ENCODE measurements at places on chromosomes 3 and 15. TPM values are rescaled to one million over a fixed set of nuclear protein-coding genes. Genes with fewer than 3 reads are reported as not detected.

ITGB5 gene
- 60.9 TPM for polyA plus RNA-seq

RNF123 gene
- 35.6 TPM for polyA plus RNA-seq

CERS3 gene
- 0.15 TPM for polyA plus RNA-seq

NDN gene
- 67.1 TPM for polyA plus RNA-seq

CHL1 gene
- 14.9 TPM for polyA plus RNA-seq

TRH gene
- 0.16 TPM for polyA plus RNA-seq

RAMAC gene
- polyA plus RNA-seq: 30.1 TPM

FAH gene
- polyA plus RNA-seq: 57.6 TPM

PLAAT1 gene
- polyA plus RNA-seq: 0.24 TPM

DNA sequence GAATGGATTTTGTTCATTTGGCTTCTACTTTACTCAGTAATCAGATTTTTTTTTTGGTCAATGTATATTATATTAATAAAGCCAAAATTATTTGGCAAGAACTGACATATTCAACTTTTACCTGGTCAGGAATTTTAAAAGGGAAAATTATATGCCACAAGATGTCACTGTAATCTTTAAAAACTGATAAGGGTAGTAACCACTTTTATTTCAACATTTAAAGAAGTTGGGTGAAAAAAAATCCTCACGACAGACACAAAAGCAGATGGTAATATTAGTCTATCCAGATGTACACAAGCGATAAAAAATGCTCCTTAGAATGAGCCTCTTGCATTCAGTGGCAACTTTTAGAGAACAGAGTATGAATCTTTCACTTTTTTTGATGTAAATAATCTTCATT lies 101.9 kb downstream of the SERPINI1 start:
- H3K4me3 ChIP-seq: no peak overlapping the region
- H3K36me3 ChIP-seq: no peaks in the 10 kb centered on the region
- DNase-seq: no peak

- no peak overlapping the region for H3K27ac ChIP-seq
- no peaks in the 10 kb centered on the region for H3K4me1 ChIP-seq
- no peaks in the 10 kb centered on the region for H3K36me3 ChIP-seq
- H3K27me3 ChIP-seq: no peaks in the 10 kb centered on the region
Measured at GRCh38 chr15:33994005-33994615, 25.8 kb downstream of the CHRM5 start.

GRCh38 chr3:59754456-59755129 lies 704.8 kb upstream of the CFAP20DC start:
- H3K4me3 ChIP-seq: no peak overlapping the region
- H3K4me1 ChIP-seq: peaks cover 5% of the 10 kb centered on the region
- H3K27ac ChIP-seq: no peak overlapping the region
- H3K36me3 ChIP-seq: no peaks in the 10 kb centered on the region

GRCh38 chr3:4067893-4068292 lies 235.3 kb upstream of the SETMAR start:
- peaks cover 23% of the 10 kb centered on the region for H3K4me1 ChIP-seq
- peak; percentile 12 for DNase-seq
- H3K36me3 ChIP-seq: no peaks in the 10 kb centered on the region

DNA sequence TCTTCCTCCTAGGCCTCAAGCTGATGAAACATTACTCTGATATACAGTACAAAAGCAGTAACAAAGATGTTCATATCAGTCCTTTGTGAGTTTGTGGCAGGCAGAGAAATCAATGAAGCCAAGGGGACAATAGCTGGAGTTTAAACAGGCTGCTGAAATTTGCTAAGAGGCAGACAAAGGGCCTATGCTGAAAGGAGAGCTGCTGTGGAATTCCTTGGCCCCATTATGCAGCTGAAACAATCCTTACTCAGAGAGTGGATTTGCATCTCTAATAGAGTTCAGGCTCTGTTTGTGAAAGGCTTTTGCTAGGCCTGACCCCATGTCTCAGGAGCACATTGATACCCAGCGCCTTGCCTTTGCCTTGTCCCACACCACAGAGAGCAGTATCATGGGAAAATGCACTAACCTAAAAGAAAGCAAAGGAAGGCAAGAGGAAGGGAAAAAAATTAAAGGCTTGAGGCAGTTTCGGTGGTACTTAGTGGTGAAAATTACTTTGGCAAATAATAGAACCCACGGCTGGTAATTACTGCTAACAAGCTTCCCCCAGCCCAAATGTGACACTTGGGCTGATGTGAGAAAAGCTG lies 195.0 kb upstream of the EPHA3 start:
- H3K36me3 ChIP-seq: no peaks in the 10 kb centered on the region
- no peaks in the 10 kb centered on the region for H3K4me1 ChIP-seq
- no peaks in the 10 kb centered on the region for H3K27me3 ChIP-seq
- no peak overlapping the region for H3K27ac ChIP-seq
- DNase-seq: no peak

DNA sequence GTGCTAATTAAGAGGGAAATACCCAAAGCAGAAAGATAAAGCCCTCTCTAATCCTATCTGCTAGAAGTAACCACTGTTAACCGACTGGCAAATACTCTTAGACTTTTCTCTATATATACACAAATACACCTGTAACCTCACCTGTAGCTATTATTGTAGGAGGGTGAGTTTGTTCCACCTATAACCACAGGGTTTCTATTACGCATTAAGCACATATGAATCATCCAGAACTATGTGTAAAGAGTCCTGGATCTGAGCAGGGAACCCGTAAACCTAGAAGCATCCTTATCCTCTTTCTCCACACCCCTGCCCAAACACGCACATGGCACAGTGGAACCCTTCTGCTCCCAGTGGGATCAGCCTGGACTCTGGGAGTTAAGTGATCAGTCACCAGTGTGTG lies 172.8 kb upstream of the C2CD4B start:
- H3K27ac ChIP-seq: no peak overlapping the region
- no peaks in the 10 kb centered on the region for H3K36me3 ChIP-seq
- no peaks in the 10 kb centered on the region for H3K4me1 ChIP-seq
- H3K4me3 ChIP-seq: no peak overlapping the region
- H3K27me3 ChIP-seq: no peaks in the 10 kb centered on the region
- DNase-seq: no peak

- DNase-seq: no peak
- H3K27me3 ChIP-seq: peaks cover 21% of the 10 kb centered on the region
- H3K4me3 ChIP-seq: no peak overlapping the region
- no peaks in the 10 kb centered on the region for H3K36me3 ChIP-seq
- H3K27ac ChIP-seq: no peak overlapping the region
Measured at GRCh38 chr3:186515125-186515524, 29.1 kb downstream of the CRYGS start.

DNA sequence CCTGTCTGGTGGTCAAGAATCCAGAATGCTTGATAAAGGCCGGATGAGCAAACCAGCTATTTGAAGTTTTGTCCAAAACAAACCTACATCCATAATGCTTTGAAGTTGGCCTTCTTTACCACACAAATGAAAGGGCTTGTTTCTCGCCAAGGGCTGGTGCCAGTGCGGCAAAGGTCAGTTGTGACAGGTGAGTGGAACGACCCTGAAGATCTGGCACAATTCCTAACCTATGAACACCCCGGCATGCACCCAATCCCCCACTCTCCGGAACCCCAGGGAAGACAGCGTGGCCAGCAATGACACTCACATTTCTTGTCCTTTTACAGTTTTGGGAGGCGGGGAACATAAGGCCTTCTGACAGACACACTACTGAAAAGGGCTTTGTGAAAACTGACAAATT lies 90.6 kb downstream of the ATP10A start:
- H3K4me3 ChIP-seq: no peak overlapping the region
- H3K4me1 ChIP-seq: peaks cover 2% of the 10 kb centered on the region

GRCh38 chr15:48358229-48359152 lies 27.3 kb downstream of the DUT start:
- H3K36me3 ChIP-seq: no peaks in the 10 kb centered on the region
- H3K27ac ChIP-seq: no peak overlapping the region
- no peaks in the 10 kb centered on the region for H3K27me3 ChIP-seq
- DNase-seq: peak; percentile 17
- H3K4me1 ChIP-seq: peaks cover 3% of the 10 kb centered on the region

- H3K27me3 ChIP-seq: no peaks in the 10 kb centered on the region
- H3K27ac ChIP-seq: no peak overlapping the region
Measured at GRCh38 chr3:190826018-190826417, 36.5 kb downstream of the GMNC start.

- H3K4me1 ChIP-seq: no peaks in the 10 kb centered on the region
- H3K36me3 ChIP-seq: no peaks in the 10 kb centered on the region
- no peaks in the 10 kb centered on the region for H3K27me3 ChIP-seq
- DNase-seq: peak; percentile 5
- H3K4me3 ChIP-seq: no peak overlapping the region
Measured at GRCh38 chr3:130905551-130905950, 11.7 kb downstream of the ATP2C1 start.

GRCh38 chr3:45367453-45367871 lies 20.9 kb upstream of the LARS2 start:
- H3K4me1 ChIP-seq: peaks cover 23% of the 10 kb centered on the region
- H3K27me3 ChIP-seq: no peaks in the 10 kb centered on the region
- H3K36me3 ChIP-seq: no peaks in the 10 kb centered on the region
- peak; percentile 53 for DNase-seq
- H3K4me3 ChIP-seq: no peak overlapping the region

- H3K36me3 ChIP-seq: no peaks in the 10 kb centered on the region
- no peak overlapping the region for H3K4me3 ChIP-seq
- peak; percentile 2 for DNase-seq
- no peak overlapping the region for H3K27ac ChIP-seq
Measured at GRCh38 chr3:43997788-43998369, 243.8 kb upstream of the TOPAZ1 start.

- H3K4me3 ChIP-seq: no peak overlapping the region
- H3K36me3 ChIP-seq: no peaks in the 10 kb centered on the region
- no peak overlapping the region for H3K27ac ChIP-seq
- H3K27me3 ChIP-seq: no peaks in the 10 kb centered on the region
- no peaks in the 10 kb centered on the region for H3K4me1 ChIP-seq
Measured at GRCh38 chr3:190746986-190747385, 115.5 kb downstream of the GMNC start.

- H3K27me3 ChIP-seq: no peaks in the 10 kb centered on the region
- no peaks in the 10 kb centered on the region for H3K36me3 ChIP-seq
- DNase-seq: no peak
- peaks cover 1% of the 10 kb centered on the region for H3K4me1 ChIP-seq
Measured at GRCh38 chr15:80071652-80072051, 12.2 kb downstream of the ZFAND6 start.

GRCh38 chr15:73375012-73375411 lies 6.3 kb upstream of the HCN4 start:
- H3K27ac ChIP-seq: no peak overlapping the region
- no peak overlapping the region for H3K4me3 ChIP-seq
- H3K4me1 ChIP-seq: no peaks in the 10 kb centered on the region
- H3K36me3 ChIP-seq: no peaks in the 10 kb centered on the region

DNA sequence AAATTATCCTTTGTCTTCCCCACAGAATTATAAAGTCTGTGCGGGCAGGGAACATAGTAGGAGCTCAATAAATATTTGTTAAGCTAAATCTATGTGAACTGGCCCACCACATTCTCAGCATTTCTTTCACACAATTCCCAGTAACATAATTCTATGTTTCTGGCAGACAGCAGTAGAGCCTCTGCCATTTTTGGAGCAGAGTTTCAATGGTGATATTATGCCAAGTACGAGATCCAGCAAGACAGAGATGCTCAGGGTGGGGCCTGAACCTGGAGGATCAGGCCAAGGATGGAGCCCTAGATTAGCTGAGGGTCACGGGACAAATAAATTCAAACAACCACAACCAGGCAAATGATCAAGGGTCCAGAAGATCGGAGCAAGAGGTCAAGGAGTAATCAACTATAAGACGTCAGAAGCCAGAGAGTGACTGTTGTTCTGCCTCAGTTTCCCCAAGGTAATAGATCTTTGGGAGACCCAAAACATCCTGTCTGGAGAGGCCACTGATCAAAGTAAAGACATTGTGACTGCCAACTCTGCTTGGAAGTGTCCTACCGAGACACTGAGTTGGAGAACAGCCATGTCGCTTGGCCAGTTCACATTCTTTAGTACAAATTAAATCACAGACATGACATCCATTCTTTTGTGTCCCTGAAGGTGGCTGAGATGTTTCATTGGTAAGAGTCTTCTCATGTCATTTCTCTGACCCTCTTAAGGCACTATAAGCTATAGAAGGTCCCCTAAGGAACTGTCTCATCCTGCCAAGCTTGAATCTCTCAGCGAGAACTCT lies 15.4 kb downstream of the SRGAP3 start:
- no peak for DNase-seq
- no peaks in the 10 kb centered on the region for H3K4me1 ChIP-seq
- H3K4me3 ChIP-seq: no peak overlapping the region
- H3K36me3 ChIP-seq: no peaks in the 10 kb centered on the region

DNA sequence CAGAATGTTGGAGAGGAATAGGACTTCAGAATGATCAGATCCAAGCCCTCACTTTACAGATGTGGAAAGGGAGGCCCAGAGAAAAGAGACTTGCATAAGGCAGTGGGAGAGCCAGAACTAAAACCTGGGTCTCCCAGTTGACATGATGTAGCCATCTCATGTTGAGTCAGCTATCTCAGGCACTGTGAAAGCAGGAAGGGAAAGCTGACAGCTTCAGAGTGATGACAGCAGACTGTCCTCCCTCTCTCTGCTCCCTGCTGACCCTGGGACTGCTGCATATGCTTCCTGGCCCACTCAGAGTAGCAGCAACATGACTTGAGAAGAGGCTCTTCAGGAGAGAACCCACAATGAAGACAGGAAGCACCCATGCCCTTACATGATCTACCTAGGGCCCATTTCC lies 14.7 kb downstream of the FHIT start:
- H3K4me3 ChIP-seq: no peak overlapping the region
- DNase-seq: no peak
- no peaks in the 10 kb centered on the region for H3K27me3 ChIP-seq
- no peaks in the 10 kb centered on the region for H3K36me3 ChIP-seq
- no peak overlapping the region for H3K27ac ChIP-seq

GRCh38 chr3:170054204-170054603 lies 16.4 kb downstream of the GPR160 start:
- no peaks in the 10 kb centered on the region for H3K27me3 ChIP-seq
- no peak overlapping the region for H3K27ac ChIP-seq
- H3K4me3 ChIP-seq: no peak overlapping the region
- H3K4me1 ChIP-seq: peaks cover 12% of the 10 kb centered on the region
- H3K36me3 ChIP-seq: peaks cover 8% of the 10 kb centered on the region
- DNase-seq: no peak

DNA sequence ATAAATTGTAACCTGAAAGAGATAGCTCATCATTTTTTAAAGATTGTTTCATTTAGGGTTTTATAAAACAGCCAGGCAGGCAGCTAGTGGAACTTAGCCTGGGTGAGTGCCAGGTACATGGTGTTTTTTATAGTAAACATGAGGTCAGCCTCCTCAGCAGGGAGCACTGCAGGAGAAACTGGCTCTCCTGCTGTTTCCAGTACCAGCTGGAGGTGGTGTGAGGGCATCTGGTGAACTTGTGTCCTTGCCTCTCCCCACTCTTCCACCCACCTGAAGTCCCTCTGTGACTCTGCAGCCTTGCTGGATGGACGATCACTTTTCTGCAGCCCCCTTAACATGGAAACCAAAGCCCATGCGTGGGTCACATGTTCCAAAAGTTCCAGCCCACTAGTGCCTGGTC lies 128.4 kb downstream of the FAM174B start:
- no peaks in the 10 kb centered on the region for H3K36me3 ChIP-seq
- DNase-seq: no peak
- H3K27ac ChIP-seq: no peak overlapping the region
- peaks cover 5% of the 10 kb centered on the region for H3K27me3 ChIP-seq
- no peak overlapping the region for H3K4me3 ChIP-seq

- no peaks in the 10 kb centered on the region for H3K36me3 ChIP-seq
- DNase-seq: no peak
- no peak overlapping the region for H3K4me3 ChIP-seq
- peaks cover 17% of the 10 kb centered on the region for H3K4me1 ChIP-seq
Measured at GRCh38 chr3:113574213-113574612, 41.9 kb downstream of the SIDT1 start.

All from large intestine (tissue), 12 donors.